ENCODE measurements at places on chromosomes 3 and 15.

DNA sequence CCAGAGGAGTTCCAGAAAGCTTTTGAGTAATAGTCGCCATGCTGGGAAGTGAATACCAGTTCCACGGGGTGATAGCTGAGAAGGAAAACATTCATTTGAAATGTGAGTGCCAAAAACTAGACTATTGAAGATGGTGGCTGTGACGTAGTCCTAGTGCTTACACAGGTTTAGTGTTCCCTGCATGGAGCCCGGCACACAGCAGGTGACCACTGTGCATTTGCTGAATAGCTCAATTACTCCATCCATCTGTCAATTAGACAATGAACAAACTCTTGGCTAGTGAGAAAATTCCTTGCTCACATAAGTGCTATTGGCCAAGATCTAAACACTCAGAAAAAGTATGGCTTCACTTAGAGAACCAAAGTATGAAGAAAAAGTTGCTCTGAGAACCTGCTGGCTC lies 448.1 kb upstream of the WNT5A start:
- DNase-seq: no peak

GRCh38 chr3:122002611-122003010 lies 19.4 kb downstream of the ILDR1 start:
- no peak for DNase-seq

DNA sequence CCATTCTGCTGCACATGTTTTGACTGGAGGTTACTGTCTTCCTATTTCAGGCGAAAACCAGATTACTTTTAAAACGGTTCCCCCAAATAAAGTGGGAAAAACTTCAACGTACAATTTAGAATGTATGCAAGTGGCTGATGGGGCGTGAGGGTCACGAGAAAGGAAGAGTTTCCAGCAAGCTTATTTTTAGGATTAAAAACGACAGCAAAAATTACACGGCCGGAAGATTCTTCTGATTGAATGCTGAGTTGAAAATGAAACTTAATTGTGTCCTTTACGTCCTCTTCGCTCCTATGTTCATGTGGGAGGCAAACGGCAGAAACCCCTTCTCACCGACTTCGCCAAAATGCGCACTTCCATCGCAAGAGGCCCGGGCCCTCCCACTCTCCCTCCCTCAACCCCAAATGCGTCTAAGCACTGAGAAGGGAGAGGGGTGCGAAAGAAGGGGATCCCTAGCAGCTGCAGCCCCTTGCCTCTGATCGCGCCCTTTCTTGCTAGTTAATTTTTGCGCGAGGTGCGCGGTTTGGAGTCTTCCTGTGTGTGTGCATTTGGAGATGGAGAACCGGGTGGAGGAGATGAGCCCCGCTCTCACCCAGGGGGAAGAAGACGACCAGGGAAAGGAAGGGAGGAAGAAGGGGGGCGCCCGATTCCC lies 656 bp downstream of the CD47 start:
- DNase-seq: peak; percentile 26

- peak; percentile 84 for DNase-seq
Observed at GRCh38 chr3:48595526-48596121, 495 bp upstream of the COL7A1 start.

GRCh38 chr3:136105044-136105443 lies 91.1 kb downstream of the MSL2 start:
- no peak for DNase-seq

- no peak for DNase-seq
Observed at GRCh38 chr15:60594071-60594470, 115.1 kb upstream of the ICE2 start.

GRCh38 chr3:194176274-194176991 lies 40.5 kb downstream of the HES1 start:
- DNase-seq: peak; percentile 12

DNA sequence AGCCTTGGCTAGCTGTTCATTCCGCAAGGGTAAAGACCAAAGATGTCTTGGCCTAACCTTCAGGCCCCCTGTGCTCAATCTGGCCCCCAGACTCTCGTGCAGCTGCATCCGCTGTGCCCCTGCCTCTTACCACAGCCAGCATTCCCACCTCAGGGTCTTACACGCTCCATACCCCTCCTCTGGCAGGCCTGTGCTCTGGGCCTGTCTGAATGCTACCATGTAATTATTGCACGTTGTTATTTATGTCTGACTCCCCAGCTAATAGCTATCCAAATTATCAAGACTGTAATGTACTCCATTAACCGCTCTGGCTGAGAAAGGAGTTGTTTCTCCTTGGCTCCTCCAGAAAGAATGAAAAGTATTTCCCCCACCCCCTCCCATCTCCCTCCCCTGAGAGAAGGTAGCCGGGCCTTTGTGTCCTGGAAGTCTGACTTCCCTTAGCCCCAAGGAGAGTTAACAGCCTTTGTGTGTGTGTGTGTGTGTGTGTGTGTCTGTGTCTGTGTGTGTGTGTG lies 54.5 kb upstream of the UBE2E1 start:
- no peak for DNase-seq

DNA sequence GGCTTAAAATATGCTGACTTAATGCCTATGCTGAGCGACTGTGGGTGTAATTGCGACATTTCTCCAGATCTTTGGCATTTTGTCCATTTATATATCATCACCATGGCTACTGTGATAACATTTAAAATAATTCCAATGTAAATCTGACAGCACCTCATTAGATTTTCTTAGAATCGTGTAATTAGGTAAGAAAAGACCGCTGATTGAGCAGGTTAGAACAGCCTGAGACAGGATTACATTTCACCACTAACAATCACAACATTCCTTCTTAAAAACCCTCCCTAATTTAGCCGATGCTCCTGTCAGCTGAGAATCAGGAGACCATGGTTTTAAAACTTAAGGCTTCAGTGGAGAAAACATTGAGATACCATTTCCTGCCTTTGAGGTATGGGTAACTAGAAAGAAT lies 455.3 kb upstream of the PDZRN3 start:
- DNase-seq: no peak

DNA sequence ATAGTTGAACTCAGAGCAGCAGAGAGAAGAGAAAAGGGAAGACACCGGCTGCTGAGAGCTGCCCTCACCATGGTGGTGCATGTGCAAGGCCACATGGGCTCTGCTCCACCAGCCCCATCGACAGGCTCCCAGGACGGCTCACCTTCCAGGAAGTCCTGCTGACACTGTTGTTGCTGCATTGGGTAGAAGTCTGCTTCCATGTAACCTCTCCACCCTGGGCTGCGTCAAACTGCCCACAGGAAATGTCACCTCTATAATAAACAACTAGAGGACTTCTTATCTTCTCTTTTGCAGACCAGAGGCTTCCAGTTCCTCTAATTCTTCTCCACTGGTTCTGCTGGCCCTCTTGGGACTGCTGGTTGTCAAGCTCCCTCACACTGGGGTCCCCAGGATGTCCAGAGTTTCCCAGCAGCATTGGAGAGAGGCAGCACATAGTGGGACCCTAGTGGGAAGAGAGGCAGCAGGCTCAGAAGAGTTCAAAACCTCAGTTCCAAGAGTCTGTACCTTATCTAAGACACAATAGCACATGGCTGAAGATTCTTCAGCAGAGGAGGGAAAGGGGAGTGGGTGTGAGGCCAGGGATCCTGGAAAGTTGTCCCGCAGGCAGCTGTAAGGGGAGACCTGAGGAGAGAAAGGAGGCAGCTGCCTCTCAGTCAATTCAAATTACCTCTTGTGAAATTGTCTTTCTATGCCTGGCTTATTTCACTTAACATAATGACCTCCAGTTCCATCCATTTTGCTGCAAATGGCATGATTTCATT lies 5.8 kb upstream of the CCR3 start:
- no peak for DNase-seq

- DNase-seq: no peak
Observed at GRCh38 chr3:10090179-10090578, 17.9 kb downstream of the FANCD2OS start.

GRCh38 chr15:66196602-66197001 lies 56.9 kb downstream of the MEGF11 start:
- no peak for DNase-seq

DNA sequence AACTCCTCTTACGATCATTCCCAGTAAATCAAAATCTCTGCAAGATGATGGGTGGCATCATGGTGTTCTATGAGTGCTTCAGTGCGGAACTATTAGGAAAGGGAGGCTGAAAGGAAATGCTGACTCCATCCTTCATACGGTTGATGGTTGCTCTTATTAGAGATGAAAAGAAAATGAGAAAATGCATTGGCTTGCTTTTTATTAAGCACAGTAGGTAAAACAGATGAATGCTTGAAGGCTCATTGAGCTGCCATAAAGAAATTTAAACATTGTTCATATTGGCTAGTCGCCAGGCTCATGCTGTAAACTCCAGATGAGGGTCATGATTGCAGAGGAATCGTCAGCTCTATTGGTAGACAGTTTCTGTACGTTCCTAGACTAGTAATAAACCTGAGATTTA lies 115.8 kb downstream of the EPHA3 start:
- no peak for DNase-seq

DNA sequence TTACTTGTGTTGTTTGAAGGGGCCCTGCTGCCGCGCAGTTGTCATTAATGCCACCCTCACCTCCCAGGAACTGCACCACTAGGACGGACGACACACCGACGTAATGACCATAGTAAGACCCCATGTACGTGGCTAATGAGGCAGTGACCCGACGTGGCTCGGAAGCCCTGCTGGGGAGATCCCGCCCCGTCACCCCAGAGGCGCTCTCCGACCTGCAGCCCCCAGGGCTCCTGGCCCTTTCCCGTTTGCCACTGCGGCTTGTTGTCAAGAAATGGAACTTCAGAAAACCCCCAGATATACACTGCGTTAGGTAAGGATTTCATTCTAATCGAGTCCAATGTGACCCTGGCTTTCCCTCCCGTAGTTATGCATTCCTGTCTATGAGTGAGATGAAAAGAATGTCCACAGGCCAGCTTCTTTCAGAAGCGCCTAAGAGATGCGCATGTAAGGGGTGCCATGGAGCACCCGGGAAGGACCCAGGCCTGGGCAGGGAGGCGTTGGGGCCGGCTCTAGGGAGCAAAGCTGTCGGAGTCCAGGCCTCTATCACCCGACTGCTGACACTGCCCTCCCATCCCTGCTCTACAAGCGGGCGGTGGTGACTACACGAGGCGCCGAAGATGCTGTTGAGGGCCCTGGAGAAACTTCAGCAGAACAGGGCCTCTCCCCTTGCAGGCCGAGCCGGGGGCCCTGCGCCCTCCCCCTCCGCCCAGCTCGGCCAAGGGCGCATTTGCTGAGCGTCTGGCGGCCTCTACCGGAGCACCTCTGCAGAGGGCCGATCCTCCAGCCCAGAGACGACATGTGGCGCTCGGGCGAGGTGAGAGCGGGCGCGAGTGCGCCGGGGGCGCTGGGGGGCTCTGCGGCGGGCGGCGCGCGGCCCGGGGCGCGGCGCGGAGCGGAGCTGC lies at the start of gene GABRA5:
GABRA5 (plus strand) TSS at position 765 of the 902 bp plus-strand sequence. CDS start 2,187 bp downstream, outside the sequence.
- no peak for DNase-seq

DNA sequence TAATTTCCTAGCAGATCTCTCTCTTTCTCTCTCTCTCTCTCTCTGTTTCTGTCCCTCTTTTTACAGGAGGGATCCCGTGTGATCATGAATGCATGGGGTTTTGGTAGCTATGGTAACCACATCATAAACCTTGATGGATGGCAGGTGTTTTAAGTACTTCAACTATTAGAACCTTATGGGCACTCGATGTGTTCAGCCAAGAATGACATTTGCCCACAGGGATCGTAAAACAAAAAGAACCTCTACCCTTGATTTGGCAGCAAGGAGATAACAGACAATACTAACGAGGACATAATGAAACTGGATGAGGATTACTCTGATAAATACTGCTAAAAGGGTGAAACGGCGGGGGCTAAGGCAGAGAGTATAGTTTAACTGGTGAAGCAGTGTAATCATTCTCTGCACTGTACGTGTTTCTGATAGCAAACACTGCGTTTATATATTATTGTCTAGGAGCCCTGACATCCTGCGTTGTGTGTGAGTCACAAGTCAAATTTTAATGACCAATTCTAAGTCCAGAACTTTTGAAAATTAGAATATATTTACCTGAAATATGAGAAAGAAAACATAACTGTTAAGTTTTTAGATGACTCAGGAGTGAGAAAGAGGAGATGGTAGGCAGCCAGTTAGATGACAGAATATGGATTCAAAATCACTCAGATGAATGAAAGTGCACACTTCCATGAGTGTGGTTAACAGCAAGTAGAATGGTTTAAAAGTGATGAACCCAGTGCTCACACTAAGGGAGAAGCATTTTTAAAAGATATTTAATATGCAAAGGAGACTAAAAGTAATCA lies 80.3 kb downstream of the OTOL1 start:
- no peak for DNase-seq

- DNase-seq: no peak
Observed at GRCh38 chr15:85839643-85840042, 44.9 kb upstream of the KLHL25 start.

DNA sequence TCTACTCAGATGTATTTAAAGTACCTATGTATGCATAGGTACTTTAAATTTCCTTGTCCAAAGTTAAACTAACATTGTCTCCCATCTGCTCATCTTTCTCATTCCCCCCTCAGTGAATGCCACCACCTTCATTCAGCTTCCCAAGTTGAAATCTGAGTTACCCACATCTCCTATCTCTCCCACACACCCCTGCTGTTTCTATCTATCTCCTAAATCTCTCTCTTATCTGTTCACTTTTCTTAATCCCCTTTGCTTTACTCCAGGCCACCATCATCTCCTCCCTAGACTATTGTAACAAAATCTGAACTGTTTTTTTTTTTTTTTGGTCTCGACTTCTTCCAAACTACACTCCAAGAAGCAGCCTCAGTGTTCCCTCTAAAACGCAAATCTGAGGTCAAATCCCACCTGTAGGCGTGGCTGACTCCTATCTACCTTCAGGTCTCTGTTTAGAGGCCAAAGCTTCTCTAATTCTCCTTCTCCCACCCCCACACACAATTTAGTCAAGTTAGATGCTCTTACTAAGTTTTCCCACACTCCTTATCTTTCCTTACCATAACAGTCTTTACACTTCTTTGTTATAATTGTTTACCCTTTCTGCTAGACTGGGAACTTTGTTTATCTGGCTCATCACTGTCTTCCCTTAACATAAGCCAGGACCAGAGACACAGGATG lies 3.5 kb upstream of the NEO1 start:
- DNase-seq: no peak

GRCh38 chr3:100761951-100762350 lies 52.7 kb downstream of the TFG start:
- DNase-seq: no peak

- no peak for DNase-seq
Observed at GRCh38 chr3:67418426-67419217, 235.8 kb downstream of the SUCLG2 start.

DNA sequence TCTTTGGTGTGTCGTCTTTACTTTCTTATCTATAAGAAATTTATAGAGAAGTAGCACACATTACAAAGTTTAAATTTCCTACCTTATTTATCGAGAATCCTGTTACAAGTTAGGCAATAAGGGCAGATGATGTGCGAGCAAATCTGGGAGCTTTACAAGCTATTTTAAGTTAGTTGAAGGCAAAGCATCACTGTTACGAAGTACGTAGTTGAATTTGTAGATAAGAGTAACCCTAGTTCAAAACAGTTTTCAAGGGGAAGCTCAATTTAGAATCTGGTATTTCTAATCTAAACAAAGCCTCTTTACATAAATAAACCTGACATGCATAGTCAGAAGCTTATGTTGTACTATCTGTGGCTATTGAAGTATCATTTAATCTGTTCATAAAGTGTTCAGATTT lies 8.4 kb downstream of the KBTBD8 start:
- no peak for DNase-seq

- no peak for DNase-seq
Observed at GRCh38 chr3:141379250-141379966, 11.1 kb downstream of the ZBTB38 start.

Measured in brain pericyte (primary cell).